ENCODE measurements at places on chromosomes 2 and 18. TPM values are rescaled to one million over a fixed set of nuclear protein-coding genes. Genes with fewer than 3 reads are reported as not detected.

DNA sequence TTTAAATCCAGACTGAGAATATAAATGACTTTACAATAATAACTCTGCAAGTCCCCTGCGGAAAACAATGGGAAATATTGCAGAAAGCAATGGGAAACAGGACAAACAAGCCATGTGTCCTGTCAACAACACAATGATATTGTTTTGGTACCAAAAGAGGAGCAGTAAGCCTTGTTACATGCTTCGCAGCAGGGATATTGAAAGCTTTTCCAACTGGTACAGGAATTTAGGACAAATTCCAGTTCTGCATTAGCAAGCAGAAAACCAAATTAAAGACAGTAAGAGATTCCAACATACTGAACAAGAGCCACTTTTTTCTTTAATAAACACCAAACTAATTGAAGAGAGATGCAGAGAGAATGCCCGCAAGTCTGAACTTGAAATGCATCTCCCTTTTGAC is 30.0 kb downstream of the FRZB start:
- no peak for DNase-seq

DNA sequence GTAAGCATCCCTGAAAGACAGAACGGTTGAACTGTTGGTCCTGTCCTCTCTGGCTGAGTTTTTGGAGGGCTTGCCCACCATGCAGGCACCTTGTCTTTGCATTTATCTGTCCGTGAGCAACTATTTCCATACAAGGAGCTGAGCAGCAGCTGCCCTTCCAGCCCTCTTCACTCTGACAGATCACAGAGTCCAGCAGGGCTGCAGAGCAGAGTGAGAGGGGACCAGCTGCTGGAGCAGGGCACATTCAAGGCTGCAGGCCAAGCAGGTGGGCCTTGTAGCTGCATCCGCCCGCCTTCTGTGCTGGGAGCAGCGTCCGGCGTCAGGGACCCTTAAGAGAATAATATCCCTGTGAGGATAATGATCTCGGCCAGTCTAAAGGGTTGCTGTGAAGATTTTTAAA is 9.5 kb downstream of the SMYD1 start:
- no peak for DNase-seq

DNA sequence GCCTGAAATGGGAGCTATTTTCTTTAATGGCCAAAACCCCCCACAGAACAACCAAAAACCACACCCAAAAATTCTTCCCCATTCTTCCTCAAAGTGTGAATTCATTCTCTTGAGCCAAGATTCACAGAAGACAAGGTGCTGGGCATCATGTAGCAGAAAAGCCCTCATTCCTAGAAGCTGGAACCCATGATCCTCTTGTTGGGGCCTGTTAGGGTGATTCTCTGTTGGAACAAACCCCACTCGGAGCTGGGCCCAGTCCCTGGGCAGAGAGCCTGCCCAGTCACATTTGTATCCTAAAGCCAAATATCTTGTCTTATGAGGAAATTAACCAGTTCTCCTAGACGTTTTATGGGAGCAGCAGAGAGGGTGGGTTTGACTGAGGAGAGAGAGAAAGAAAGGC is 22.8 kb upstream of the VPS4B start:
- no peak for DNase-seq

GRCh38 chr2:36493306-36493705 is 104.7 kb downstream of the FEZ2 start:
- DNase-seq: no peak

- DNase-seq: no peak
Measured at GRCh38 chr18:58896734-58897508, 32.2 kb downstream of the ZNF532 start.

DNA sequence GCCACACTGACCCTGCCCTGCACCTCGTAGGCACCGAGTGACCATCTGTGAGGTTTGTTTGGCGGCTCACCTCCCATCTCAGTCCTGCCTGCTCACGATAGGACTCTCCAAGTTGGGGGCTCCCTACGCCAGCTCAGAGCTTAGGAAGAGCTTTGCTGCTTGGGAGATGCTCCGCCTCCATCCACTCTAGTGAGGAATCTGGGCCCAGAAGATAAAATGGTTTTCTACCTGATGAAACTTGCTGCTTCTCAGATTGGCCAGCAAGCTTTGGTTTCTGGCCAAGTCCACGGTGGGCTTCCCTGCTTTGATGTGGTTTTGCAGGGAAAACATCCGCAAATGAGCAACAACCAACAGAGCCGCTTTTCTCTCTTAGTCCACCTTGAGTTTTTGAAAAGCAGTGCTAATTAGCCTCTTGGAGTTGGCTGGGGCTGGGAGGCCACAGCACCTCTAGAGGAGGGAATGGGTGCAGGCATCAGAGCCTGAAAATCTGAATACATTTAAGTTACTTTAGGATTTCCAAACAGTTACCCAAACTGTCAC is 42.2 kb downstream of the THNSL2 start:
- no peak for DNase-seq

- DNase-seq: no peak
Measured at GRCh38 chr2:148263890-148264289, 243.0 kb downstream of the MBD5 start.

- no peak for DNase-seq
Measured at GRCh38 chr2:186603286-186603685, 13.4 kb downstream of the ITGAV start.

DNA sequence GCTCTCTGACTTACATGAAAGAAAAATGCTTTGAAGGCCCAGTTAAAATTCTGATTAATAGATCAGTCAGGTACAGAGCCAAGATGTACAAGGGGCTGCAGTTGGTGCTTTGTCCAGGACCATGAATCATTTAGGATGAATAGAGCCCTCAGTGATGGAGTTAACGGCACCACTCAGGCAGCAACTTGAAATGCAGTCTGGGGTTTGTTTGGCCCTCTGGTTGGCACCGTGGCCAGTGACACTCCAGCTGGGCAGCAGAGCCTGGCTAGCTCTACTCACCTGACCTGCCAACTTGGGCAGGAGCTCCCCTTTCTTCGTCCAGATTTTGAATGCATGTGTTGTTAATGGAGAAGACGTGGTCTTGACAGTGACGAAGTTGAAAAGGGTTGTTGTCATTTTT is 493.0 kb upstream of the ACVR2A start:
- DNase-seq: no peak

DNA sequence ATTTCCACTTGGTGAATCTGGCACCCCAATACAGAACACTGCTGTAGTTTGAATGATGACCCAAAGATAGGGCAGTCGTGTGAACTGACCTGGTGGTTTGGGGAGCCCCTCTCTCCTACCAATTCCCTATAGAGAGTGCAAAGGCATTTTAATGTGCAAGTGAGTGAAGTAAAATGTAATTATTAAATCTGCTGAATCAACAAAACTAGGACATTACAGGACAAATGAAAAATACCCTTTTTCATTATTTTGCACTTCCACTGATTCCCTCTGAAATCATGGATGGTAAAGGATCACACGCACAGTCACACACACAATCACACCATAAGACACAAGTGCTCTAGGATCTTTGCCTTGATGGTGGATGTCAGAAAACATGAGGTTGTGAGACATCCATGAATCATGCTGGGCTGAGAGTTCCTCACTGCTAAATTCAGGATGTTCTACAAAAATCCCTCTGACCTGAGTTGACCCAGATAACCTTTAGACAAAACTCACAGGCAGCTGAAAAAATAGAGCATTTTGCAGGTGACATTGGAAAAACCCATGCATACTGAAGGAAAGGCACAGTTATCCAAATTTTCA is 197.4 kb downstream of the FBXO15 start:
- DNase-seq: no peak

DNA sequence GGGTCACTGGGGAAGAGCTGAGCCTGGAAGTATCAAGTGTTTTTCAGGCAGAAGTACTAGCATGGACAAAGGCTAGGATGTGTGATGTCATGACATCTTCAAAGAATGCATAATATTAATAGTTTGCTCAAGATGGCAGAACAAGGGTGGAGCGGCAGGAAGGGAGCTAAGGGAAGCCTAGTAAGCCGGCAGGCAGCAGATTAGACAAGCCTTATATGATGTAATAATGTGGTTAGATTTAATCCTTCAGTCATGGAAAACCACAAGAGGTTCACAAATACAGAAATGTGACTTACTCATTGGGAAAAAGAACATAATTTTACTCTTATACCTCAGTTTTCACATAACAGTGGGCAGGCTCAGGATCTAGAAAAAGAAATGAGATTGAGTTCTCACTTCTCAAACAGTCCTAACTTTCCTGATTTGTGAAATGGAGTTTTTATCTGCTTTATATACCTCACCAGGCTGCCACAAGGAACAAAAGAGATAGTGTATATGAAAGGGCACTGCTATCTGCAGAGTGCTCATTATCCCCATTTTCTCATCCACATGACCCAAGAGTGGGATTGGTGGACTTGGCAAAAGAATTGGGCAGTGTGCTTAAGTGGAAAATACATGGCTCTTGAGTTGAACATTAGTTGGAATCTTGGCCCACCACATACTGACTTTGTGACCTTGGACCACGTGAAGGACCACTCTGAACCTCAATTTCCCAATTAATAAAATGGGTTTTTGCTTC is 89.1 kb upstream of the LHCGR start:
- DNase-seq: no peak

- no peak for DNase-seq
Measured at GRCh38 chr2:236705295-236706105, 135.9 kb downstream of the ACKR3 start.

DNA sequence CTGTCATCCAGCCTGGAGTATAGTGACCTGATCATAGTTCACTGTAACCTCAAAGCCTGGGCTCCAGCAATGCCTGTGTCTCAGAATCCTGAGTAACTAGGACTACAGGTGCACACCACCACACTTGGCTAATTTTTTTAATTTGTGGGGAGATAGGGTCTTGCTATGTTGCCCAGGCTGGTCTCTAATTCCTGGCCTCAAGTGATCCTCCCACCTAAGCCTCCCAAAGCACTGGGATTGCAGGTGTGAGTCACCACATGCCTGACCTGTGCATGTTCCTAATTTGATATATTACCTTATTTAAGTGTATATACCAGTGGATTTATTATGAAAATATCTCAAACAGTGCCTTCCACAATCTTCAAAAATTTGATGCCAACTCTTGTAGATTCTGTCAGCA is 123.6 kb upstream of the XIRP2 start:
- DNase-seq: no peak

GRCh38 chr2:15892151-15892880 is 48.0 kb upstream of the MYCN start:
- DNase-seq: no peak

GRCh38 chr2:133674433-133675331 is 106.4 kb upstream of the NCKAP5 start:
- no peak for DNase-seq

DNA sequence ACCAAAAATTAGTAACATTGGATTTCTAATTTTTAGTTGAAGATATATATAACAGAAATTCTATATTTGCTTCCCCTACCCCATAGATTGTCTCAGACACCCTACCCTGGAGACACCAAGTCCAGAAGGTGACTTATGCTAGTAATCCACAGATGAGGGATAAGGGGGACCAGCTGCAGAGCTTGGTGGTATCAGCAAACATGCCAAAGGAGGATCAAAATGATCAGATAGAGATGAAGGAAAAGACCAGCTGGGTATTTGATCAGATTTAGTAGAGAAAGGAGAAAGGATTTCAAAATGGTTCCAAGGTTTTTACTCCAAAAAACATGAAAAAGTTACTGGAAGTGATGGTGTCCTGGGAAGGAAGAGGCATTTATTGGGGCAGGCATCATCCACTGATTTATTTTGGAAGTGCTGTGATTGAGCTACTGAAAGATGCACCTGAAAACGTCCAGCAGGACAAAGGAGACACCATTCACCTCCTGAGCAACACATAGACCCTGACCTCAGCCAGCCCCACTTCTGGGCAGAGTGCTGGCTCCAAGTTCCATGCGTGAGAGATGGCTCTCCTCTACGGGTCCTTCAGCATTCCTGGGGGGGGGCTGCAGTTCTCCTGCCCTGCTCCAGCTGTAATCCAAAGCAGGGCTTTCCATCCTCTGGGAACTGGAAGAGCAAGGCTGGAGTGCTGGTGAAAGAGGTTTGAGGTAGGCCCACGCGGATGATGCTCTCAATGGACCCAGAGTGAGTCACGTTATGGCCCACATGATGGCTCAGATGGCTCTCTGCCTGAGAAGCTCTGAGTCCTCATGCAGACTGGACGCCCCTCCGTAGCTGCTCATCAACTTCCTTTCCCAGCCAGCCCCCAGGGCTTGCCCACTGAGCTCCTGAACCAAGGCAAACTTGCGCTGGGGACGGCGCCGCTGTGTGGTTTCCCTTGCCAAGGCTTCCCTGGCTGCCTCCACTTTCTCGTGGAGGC is 3.7 kb upstream of the LRRFIP1 start:
- DNase-seq: no peak

- DNase-seq: no peak
Measured at GRCh38 chr2:159246325-159246988, 40.0 kb downstream of the WDSUB1 start.

GRCh38 chr2:113207021-113207420 is 33.2 kb downstream of the PSD4 start:
- DNase-seq: no peak

- no peak for DNase-seq
Measured at GRCh38 chr18:22057908-22058527, 111.4 kb upstream of the GATA6 start.

DNA sequence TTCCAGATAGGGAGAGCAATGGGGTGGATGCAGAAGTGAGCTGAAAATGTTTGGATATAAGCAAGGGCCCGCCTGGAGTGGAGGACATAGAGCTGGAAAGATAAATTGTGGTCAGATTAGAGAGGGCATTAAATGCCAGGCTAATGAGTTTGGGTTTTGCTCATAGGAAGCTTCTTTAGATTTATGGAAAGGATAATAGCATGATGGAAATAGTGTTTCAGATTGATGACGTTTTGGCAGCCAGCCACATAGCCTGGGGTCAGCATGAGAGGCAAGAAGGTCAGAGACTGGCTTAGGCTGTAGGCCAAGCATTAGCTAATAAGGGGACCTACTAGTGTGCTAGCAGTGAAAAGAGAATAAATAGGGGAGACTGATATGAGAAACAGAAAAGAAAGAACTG is 321.6 kb downstream of the STK39 start:
- DNase-seq: no peak

Gene ZDBF2
- total RNA-seq: 13.4 TPM

Gene AFF3
- 5.6 TPM for total RNA-seq

Gene ACMSD
- not detected for total RNA-seq

Gene MC5R
- not detected for total RNA-seq

Gene SNED1
- total RNA-seq: 0.78 TPM

Gene GPR17
- not detected for total RNA-seq

Gene KIF5C
- total RNA-seq: 13.5 TPM

Gene TTC39C
- 22.2 TPM for total RNA-seq

Gene GKN1
- total RNA-seq: not detected

Gene SLC5A7
- not detected for total RNA-seq

Gene LHCGR
- total RNA-seq: not detected

Gene TNFAIP6
- not detected for total RNA-seq

Gene PLA2R1
- total RNA-seq: 0.02 TPM

Gene GALM
- 57.8 TPM for total RNA-seq

Gene EPAS1
- 16.0 TPM for total RNA-seq

Gene IWS1
- total RNA-seq: 49.5 TPM

Data from activated CD4-positive, alpha-beta T cell treated with anti-CD3 and anti-CD28 coated beads for 36 hours (primary cell).